ENCODE measurements at places on chromosomes 13 and 19.
A peak's percentile ranks its signal among the peaks of the same experiment; 100 is the strongest.

GRCh38 chr13:44382635-44383145 lies 9.1 kb downstream of the SERP2 start:
- no peak for DNase-seq

DNA sequence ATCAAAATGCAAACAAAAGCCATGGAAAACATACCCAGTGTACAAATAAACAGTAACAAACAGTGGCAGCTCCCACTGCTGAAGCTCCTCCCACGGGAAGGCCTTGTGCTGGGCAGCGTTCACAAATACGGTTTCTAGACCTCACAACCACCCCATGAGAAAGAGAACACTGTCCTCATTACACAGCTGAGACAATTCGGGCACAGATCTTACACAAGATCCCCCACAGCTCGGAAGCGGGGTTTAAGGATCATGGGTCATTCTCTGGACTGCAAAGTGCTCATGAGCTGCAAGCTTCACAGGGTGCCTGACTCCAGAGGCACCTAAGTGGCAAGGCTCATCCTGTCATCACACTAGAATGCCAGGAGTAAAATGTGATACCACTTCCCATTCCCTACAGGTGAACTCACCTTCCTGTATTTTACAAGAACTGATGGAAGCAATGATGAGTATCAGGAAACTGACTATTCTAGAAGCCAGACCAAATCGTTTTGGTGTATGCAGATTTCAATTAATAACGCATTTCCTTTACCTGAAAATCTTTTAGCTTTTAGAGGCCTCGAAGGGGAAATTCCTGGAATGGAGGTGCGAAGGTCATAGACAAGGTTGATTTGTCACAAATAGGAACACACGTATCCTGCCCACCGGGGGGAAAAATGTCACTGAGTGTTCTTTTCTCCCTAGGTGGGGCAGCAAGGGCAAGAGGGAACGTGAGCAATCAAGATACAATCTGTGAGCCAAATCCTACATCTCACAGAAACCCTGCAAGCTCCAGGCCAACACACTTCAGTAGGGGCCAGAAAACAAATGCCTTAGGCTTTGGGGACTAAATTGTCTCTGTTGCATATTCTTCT lies 41.2 kb downstream of the STK24 start:
- DNase-seq, result no peak

DNA sequence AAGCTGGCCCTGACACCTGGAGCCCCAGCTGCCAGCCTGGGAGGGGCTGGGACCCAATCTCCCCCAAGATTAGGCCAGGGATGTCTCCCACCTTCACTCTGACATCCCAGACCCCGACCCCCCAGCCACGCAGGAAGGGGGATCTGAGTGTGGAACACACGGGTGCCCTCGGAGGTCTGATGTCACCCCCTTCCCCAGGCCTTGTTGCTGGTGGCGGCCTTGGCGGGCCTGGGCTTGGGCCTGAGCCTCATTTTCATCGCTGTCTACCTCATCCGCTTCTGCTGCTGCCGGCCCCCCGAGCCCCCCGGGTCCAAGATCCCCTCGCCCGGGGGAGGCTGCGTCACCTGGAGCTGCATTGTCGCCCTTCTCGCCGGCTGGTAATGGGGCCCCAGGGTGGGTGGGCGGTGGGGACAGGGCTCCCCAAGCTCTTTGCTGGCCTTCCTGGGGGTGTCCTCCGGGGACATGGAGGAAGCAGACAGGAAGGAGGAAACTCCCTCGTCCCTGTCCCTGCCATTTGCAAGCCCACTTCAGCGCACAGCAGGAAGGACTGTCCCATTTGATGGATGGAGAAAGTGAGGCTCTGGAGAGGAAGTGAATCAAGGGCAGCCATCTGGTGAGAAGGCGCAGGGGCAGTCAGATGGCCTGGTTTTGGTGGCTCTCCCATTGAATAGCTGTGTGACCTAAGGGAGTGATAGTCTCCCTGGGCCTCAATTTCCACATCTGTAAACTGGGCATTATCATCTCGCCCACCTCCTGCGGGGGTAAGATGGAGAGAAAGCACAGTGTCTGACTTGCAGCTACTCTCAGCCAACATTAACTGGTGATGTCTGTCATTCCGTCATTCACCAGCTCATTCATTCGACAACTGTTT lies 3.9 kb downstream of the TTYH1 start:
- DNase-seq, result no peak

GRCh38 chr19:4329858-4330257 lies 8.8 kb downstream of the STAP2 start:
- no peak for DNase-seq

DNA sequence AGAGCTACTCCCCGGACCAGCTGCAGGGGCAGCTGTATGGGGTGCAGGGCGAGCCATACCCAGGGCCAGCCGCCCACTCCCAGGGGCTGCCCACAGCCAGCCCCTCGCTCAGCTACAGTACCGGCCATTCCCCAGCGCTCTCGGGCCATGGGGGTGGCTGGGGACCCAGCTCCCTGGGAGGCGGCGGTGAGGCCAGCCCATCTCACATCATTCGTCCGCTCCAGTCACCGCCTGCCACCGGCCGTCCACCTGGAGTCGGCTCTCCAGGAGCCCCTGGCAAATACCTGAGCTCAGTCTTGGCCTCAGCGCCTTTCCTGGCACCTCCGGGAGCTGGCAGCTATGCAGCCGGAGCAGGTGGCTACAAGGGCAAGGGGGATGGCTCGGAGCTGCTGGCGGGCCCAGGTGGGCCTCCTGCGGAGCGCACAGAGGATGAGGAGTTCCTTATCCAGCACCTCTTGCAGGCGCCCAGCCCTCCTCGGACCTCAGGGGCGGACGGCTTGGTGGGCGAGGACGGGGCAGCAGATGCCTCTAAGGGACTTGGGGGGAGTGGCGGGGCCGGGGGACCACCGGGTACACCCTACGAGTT lies 4.9 kb downstream of the PRR12 start:
- no peak for DNase-seq

DNA sequence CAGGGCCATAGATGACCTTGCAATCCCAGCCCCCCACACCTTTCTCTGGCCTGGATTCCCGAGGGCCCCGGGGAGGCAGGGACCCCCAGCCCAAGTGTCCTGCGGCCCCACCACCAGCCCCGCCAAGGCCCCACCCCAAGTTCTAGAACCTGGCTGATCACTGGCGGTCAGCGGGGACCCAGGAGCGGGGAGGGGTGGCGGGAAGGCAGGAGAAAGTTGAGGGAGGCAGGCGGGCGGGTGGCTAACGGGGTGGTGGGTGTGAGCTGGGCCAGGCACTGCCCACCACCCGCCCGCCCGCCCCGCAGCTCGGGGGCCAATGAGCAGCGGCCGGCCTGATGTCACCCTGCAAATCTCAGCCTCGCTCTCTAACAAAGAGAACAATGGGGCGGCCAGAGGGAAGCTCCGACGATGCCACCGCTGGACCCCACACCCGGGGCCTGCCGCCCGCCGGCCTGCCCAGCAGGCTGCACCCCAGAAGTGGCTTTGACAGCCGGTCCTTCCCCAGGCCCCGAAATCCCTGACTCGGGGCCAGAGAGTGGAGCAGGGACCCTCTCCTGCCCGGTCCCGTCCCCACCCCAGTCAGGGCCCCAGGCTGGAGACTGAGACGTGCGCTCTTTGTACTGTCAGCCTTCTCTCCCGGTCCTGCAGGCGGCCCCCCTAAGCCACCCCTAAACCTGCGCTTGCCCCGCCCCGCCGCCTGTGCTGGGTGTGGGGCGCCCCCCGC lies 1.6 kb downstream of the MEX3D start:
- no peak for DNase-seq

DNA sequence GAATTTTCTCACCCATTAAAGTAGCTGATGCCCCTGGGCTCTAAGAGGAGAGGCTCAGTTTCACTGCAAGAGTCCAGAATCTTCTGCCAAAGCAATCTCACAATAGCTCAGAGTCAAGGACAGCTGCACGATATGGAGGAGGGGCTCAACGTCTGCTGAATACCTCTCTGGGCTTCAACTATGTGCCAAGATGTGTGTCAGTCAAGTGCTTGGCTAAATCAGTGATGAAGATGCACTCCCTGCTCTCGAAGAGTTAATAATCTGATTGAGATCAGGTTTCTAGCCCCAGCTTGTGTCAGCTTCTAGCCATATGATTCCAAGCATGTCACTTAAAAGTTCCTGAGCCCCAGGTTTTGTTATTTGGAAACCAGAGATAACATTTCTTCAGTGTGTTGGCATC lies 46.8 kb downstream of the KLF12 start:
- no peak for DNase-seq

DNA sequence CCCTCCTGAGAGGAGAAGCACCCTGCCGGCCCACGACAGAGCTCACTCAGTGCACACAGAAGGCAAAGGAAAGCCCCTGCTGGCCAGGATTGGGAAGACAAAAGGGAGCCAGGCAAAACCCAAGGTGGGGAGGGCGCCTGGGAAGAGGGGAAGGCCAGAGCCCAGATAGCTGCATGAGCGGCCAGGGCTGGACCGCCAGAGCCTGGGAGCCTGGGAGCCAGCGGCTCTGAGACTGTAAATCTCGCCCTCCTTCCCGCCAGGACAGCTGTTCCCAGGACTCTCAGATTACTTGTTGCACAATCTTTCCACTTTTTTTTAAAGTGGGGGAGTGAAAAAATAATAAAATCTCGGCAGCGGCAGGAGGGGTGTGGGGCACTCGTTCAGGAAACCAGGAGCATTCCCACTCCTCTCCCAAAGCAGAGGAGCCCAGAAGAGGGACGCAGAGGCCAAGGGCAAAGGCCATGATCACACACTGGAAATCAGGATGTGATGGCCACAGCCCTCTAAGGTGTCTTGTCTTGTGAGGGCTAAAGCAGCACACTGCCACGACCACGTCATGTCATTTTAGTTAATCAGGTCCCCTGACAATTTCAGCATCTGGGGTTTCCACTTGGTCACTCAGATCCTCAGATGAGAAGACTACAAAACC lies 19.6 kb upstream of the EPHX3 start:
- DNase-seq, result peak; percentile 79

DNA sequence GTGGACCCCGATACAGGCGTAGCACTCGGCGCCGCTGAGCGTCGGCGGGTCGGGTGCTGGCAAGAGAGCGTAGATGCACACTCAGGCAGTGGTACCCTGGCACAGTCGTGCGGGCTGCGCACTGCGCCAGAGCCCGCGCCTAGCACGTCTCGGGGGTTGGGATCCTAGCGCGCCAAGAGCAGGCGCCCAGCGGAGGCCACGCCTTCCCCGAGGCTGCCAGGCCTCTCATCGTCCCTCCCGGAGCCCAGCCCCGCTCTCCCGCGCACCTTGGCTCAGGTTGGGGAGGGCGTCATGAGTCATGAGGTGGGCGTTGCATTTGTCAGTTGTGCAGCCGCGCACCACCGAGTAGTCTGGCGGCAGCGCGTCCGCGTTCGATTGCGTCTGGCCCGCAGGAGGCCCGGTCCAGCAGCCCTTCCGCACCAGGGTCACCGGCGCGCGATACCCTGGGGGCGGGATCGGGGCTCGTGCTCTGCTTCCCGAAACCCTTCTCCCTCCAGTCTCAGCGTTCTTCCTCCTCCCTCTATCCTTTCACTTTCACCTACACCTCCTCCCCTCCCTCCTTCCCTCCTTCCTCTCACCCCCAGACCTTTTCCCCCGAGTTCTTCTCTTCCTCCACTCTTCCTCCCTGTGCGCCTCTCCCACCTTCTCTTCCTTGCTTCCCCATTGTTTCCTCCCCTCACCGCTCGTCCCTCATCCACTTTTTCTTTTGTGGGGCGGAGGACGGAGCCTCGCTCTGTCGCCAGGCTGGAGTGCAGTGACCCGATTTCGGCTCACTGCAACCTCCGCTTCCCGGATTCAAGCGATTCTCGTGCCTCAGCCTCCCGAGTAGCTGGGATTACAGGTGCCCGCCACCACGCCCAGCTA lies 3.5 kb downstream of the LYPD5 start:
- no peak for DNase-seq

GRCh38 chr19:32343550-32344262 lies 1.7 kb upstream of the ZNF507 start:
- no peak for DNase-seq

DNA sequence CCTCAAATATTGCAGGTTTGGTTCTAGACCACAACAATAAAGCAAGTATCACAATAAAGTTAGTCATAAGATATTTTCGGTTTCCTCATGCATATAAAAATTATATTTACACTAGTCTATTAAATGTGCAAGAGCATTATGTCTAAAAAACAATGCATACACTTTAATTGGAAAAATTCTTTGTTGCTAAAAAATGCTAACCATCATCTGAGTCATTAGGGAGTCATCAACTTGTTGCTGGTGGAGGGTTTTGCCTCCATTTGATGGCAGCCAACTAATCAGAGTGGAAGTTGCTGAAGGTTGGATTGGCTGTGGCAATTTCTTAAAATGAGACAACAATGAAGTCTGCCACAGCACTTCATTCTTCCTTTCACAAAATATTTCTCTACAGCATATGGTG lies 422.3 kb upstream of the GPC6 start:
- DNase-seq, result no peak

- DNase-seq, result no peak
These were observed 1090.4 kb downstream of the PCDH9 start for GRCh38 chr13:66139701-66140100.

DNA sequence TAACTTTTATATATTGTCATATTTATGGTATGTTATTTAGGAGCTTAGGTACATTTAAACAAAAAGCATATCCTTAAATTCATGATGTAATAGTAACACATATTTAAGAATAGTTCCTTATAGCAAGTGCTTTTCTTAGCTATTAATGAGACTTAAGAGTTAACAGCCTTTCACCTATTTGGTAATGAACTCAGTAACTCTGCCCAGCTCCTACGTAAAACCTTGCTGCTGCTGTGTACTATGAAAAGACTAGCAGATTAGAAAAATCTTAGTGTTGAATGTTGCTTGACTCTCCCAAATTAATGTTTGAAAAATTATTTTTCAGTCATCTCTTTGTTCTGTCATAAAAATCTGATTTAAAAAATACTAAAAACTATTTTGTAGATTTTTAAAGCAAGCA lies 6.9 kb downstream of the GPR180 start:
- no peak for DNase-seq

GRCh38 chr13:52991344-52992020 lies 37.1 kb upstream of the OLFM4 start:
- no peak for DNase-seq

DNA sequence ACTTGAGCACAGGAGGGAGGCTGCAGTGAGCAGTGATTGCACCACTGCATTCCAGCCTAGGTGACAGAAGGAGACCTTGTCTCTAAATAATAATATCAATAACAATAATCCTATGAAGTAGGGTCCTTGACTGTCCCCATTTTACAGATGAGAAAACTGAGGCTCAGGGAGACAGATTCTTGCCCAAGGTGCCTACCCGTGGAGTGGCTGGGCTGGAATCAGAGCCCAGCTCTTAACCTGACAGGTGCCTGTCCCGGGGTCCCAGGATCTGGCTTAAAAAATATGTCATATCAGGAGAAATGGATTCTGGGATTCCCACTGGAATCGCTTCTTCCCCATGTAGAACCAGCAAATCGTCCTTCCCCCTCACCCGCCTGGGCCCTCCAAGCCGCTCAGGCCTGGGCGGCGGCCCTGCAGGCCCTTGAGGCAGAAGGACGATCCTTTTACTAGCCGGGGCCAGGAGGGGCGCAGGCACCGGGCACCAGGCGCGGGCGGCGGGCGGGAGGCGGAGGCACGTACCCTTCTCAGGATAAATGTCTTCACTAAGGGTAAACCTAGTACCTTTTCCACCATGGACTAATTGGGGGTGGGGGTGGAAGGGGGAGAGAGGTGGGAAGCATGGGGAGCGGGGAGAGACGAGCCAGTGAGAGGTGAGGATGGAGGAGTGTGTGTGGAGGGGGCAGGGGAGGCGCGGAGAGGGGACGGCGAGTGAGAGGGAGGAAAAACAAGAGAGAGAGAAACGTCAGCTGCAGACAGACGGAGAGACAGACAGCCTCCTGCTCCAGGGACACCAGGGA lies 60.6 kb downstream of the COLGALT1 start:
- no peak for DNase-seq
